NCI-H2029 treated with DMSO at 0.1 percent for 48 hours (cell line): ENCODE measurements at places on chromosomes 13 and 19.
A peak's percentile ranks its signal among the peaks of the same experiment; 100 is the strongest.

DNA sequence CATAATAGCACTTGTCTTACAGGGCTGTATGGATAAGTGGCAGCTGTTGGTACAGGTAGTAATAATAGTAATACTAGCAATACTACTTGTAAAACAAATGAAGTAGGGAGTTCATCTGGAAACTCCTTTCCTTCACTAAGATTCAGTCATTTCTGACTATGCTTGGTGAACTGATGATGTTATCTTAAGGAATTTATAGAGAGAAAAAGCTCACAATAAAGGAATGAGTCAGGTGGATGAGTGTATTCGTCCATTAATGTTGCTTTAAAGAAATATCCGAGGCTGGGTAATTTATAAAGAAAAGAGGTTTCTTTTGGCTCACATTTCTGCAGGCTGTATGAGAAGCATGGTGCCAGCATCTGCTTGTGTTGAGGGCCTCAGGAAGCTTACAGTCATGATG lies 477.3 kb downstream of the KLF12 start:
- DNase-seq, result no peak

- DNase-seq, result no peak
Observed at GRCh38 chr13:92626274-92626673, 600.3 kb upstream of the GPC6 start.

GRCh38 chr19:5271145-5271544 lies 69.5 kb downstream of the PTPRS start:
- no peak for DNase-seq

DNA sequence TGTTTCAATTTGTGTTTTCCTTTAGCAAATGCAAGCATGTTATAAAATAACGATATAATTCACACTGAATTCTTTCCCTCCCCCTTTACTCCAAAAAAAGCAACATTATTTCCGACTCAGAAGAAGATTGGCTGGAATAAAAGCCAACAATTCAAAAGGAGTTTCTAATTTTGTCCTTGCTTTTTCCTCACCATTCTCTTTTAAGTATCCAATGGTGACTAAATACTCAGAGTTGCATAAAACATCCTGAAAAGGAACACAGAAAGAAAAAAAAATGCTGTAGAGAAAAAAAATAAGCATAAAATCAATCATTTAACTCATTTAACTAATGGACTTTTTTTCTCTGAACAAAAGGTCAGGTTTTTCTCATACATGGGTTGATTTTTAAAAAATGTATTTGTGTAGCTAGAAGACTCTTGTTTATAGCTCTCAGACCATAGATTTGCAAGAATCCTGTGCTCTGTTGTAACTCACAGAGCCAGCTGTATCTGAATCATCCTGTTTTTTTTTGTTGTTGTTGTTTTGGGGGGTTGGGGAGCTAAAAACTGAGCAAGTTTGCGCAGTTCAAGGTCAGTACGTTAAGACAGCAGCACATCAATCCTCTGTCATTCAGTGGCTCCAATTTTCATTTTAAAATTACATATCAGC lies 108.1 kb downstream of the PCDH17 start:
- no peak for DNase-seq

- DNase-seq, result no peak
Observed at GRCh38 chr13:31088826-31089420, 72.8 kb downstream of the HSPH1 start.

DNA sequence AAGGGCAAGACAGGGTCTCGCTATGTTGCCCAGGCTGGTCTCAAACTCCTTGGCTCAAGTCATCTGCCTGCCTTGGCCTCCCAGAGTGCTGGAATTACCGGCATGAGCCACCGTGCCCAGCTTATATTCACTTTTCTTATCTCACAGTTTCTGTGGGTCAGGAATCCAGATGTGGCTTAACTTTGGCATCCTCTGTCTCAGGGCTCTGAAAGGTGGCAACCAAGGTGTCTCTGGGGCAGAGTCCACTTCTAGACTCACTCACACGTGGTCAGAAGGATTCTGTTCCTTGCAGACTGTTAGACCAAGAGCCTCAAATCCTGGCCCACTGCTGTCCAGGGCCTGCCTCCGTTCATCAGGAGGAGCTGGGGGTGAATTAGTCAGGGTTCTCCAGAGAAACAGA lies 7.6 kb upstream of the LMNB2 start:
- DNase-seq, result no peak

DNA sequence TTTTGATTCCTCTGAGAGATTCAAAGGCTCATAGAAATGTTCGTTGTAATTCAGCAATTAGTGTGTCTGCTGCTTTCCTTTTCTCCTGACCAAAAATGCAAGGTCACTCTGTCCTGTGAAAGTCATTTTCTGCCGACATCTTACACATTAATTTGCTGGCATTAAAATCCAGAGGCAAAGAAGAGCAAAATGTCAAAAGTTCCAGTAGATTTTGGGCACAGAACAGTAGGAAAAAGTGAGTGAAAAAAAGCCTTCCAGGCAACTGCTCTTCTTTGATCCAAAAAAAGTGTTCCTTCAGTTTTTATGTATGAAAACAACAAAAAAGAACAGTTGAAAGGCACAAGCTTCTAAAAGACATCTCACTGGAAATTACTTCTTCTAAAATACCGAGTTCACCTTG lies 413.8 kb downstream of the FOXO1 start:
- DNase-seq, result no peak

- no peak for DNase-seq
Observed at GRCh38 chr19:38475176-38475575, 41.7 kb downstream of the RYR1 start.

DNA sequence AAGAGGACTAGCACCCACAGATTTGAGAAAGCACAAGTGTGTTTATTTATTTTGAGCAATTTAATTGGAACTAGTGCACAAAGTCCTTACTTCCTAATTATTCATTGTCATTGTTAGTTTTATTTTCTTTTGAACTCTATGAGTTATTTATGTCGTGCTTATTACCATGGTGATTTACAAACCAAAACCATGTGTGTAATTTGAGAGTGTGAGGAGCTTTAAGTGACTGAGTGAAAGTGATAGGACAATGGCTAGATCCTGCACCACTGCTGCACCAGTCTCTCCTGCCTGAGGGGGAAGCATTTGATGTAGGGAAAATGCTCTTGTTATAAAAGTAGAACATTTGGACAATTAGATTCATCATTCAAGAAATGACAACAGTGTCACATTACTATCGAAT lies 172.3 kb upstream of the KLF12 start:
- DNase-seq, result peak; percentile 0

DNA sequence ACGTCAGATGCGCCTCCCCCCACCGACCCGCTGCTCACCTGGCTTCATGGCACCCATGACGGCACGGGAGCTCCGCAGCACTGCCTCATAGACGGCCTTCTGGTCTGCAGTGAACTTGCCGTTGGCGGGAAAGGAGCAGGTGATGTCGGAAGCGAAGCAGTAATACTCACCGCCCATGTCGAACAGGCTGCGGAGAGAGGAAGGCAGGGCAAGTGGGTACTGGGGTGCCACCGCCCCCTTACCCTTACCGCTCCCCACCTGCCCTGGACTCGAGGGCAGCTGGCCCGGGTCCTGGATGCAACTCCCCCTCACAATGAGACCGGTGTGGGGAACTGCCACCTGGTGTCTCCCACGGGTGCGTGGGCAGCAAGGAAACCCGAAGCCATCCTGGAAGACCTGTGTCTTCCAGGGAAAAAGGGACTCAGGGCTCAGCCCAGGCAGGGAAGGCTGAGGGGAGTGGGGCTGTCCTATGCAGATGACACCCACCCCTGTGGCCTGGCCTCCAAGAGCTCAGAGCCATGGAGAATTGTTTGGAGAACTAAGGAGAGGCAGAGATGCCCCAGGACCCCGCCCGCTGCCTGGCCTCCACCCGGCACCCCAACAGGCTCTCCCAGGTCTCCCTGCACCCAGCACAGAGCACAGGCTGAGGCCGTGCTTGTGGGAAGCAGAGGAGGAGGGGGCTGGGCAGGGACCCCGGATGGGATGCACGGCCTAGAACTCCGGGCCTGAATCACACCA lies 28.3 kb downstream of the CEBPG start:
- DNase-seq, result no peak

GRCh38 chr19:14786421-14786851 lies 8.1 kb upstream of the ADGRE2 start:
- no peak for DNase-seq

GRCh38 chr13:94209117-94209516 lies 270.4 kb downstream of the DCT start:
- no peak for DNase-seq

DNA sequence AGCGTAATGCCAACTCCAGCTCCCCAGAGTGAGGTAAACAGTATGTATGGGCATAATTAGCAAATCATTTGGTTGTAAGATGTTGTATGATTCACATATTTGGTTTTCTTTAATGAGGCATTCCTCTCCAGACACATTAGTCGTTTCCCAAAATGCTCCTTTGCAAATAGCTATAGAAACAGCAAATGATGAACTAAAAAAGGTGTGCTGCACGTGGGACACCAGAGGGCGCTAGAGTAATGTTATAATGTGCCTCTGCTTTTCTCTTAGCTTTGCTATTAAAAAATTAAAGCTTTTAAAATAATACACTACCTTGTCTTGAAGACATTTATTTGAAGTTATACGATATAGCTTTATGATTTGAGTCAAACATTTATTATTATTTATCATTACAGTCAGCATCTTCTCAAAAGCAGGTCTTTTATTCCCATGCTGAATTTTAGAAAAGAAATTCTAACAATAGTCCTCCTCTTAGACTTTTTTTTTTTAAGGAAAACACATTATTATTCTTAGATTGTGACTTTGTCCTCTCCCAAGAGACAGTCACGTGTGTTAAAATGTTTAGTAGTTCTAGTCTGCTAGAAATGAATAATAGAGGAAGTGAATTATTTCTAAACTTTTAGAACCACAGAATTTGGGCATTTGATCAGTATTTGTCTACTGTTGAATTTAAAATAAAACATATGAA lies 121.6 kb upstream of the FRY start:
- DNase-seq, result peak; percentile 52
